ENCODE measurements at places on chromosomes 16 and 17.

DNA sequence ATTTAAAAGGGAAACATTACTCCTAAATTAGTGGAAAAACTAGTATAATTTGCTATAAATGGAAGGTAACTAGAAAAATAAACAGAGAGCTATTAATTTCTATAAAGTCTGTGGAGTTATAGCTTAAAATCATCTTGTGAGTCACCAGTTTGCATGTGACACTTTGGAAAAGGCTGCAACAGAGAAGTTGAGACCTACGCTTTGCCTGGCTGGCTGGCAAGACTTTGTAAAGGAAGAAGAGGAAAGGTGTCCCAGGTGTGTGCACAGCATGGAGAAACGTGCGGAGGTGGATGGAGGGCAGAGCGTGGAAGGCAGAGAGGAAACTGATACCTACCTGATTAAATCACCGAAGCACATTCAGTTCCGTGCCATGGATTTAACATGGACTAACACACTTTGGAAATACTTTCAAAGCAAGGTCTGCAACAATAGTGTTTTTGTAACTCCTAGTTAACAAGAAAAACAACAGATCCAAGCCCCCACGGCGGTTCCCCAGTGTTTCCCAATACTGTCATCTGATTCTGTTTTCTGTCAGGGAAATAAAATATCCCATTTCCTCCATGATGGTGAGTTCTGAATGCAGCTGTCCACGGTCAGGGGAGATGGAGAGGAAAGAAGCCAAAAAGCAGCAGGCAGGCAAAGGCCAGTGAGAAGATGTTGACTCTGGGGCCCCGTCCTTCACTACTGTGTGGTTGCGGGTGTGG, 134.8 kb downstream of the XYLT1 start:
- DNase-seq, result no peak

- DNase-seq, result no peak
These were observed 11.8 kb upstream of the TEKT1 start for GRCh38 chr17:6843241-6843880.

- no peak for DNase-seq
These were observed 178.2 kb upstream of the RPH3AL start for GRCh38 chr17:530851-531250.

DNA sequence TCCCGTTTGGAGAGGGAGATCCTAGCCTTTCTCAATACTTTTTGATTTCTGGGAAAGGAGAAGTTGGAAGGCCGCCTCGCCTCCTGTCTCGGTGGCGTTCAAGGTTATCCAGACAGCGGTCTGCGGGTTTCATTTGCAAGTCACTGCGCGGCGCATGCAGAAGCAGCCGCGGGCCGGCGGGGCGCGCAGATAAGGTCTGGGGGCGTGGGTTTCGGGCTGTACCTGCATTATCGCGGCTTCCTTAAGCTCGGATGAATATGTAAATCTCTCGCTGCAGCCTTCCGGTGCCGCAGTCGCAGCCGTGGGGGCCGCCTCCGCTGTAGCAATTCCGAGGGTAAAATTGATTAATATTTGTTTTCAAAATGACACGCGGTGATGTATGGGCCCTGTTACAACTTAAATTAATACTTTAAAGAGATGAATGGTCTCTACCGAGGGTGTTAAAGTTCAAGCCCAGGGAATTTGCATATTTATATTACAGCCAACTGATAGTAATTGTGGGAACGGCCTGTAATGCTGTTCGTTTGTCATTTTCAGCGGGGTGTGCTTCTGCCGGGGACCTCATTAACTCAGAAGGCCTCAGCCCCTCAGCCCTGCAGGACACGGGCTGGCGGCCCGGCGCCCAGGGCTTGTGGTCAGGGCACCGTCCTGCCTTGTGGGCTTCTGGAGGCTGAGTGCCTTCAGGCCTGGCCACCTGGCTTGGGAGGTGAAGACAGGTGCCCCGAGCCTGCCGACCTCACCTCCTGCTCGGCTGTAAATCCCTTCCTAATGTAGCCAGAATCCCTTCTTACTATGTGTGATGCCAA, 99.4 kb downstream of the CYLD start:
- peak; percentile 12 for DNase-seq

- DNase-seq, result no peak
These were observed 4.1 kb downstream of the KRT10 start for GRCh38 chr17:40818343-40818732.
